ENCODE measurements at places on chromosomes 2 and 18.

DNA sequence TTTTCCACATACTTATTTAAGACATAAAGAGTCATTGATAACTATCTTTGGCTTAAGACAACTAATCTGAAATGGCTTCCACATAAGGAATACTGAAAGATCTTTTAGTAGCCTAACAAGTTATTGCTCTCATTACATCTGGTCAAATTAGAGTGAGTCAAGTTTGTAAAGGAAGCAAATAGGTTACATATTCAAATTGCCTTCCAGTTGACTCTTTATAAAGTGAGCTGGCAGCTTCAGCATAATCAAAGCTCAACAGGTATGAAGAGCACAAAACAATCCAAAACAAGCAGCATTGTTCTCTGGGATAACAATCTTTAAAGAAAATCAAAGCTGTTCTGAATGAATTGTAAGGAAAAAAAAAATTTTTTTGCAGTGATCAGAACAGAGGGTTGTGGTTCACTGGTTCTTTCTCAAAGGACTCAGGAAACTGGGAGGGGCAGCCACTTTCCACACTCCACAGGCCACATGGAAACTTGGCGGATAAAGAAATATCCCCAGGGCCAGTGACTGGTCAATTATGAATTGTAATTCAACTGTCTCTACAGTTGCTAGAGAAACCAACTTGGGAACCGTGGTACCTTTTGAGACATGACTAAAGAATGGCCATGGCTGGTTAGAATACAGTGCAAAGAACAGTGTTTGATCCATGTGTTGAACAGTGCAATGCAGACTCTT, 369.3 kb upstream of the KCNH7 start:
- DNase-seq: no peak

DNA sequence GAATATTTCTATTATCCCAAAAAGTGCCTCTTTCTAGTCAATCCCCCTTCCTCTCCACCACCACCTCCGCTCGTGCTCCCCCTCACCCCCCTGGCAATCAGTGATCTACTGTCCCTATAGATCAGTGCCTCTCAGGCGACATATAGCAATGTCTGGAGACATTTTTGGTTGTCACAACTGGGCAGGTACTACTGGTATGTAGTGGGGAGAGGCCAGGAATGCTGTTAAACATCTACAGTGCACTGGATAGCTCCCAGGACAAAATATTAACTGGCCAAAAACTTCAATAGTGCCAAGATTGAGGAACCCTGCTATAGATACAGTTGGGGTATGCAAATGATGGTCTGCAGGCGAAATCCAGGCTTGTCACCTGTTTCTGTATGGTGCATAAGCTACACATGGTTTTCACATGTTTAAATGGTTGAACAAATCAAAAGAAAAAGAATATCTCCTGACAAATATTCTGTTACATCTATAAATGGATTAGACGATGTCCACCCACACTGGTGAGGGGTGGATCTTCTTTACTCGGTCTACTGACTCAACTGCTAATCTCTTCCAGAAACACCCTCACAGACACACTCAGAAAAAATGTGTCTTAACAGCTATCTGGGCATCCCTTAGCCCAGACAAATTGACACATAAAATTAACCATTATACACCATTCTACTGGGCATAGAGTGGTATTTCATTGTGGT, 25.5 kb downstream of the DPYSL5 start:
- no peak for DNase-seq

GRCh38 chr2:14199040-14199439, 433.5 kb upstream of the LRATD1 start:
- no peak for DNase-seq

DNA sequence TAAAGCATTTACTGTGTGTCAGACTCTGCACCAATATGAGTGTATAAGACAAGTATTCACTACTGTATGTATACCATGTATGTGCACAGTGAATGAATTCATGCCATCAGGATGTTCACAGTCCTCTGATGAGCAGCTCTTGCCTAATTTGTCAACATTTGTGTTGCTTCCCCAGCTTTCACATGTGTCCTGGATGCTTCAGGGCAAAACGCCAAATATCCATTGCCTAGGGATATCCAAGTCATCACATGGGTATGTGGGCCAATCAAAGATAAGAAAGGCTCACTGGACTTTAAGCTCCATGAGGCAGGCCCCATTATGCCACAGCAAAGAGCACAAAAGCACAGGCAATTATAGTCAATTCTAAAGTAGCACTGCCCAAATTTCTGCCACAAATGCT, 134.2 kb upstream of the CHAC2 start:
- no peak for DNase-seq

- no peak for DNase-seq
These were observed 11.4 kb upstream of the NEU4 start for GRCh38 chr2:241797441-241798080.

GRCh38 chr2:121741450-121741849, 4.8 kb upstream of the NIFK start:
- no peak for DNase-seq

DNA sequence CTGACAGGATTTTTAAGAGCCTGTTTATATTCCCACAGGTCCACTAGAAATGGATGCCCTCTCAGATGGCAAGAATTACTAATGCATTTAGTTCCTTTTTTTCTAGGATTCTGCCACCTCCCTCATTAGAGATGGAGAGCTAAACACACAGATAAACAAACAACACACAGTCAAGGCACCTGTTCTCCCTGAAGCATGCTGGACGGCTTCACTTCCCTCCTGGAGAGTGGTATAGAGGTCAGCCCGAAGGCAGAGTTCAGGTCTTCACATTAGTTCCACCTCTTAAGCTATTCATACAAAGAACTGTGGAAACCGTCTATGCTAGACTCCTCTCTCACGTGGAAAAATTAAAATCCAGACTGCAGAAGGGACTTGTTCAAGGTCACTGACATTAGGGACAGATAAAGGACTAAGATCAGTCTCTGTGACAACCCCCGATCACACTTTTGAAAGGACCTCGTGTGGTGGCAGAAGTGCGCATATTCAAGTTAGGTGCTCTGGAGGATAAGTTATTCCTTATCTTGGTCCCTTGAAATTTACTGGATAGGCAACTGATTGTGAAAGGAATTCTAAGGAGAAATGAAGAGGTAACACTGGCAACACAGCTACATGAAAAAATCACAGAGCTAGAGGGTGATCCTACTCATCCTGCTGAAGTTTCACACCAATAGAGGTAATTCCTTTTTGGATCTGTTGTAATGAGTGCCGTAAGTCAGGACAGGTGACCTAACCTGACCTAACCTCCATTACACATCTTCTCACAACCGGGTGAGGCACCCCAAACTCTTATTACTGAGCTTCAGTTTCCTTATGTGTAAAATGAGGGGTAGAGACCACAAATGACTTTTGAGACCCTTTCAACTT, 75.1 kb downstream of the SPRED2 start:
- DNase-seq: no peak

GRCh38 chr2:127397568-127398238, 9.9 kb upstream of the MAP3K2 start:
- no peak for DNase-seq

DNA sequence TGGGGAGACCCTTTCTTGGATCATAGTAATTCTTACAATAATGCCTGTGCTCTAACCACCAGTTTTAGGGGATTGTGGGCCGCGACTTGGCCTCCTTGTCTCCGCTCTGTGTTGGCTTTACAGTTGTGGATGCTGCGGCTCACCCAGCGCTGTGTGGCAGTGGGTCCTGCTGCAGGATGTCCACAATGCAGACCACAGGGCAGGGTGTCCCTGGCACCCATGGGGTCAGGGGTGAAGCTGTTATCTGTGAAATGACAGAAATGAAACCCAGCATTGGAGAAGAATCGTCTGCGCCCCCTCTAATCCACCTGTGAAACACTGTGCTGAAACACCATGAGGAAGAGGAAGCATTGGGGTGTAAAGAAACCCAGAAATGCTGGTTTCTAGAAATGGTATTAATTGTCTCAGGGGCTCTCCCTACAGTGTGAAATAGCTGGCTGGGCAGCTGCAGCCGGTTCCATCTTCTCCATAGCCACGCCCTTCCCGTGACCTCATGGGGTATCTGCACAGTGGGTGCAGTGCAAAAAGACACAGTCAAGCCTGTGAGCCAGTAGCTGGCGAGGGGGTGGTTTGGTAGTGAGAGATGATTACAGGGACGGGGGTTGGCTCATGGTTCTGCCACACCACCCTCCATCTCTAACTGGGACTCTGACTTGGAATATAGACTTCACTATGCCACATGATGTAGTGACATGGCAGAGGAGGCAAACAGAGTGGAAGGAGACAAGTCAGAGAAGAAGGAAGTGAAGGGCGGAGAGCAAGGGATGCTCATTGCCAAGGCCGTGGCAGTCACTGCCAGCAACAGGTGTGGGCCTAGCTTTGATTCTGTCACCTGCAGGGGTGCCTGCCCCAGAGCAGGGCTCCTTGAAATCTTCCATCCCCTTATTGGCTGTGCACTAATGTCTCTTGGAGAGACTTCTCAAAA, 16.2 kb downstream of the INPP4A start:
- DNase-seq: no peak

DNA sequence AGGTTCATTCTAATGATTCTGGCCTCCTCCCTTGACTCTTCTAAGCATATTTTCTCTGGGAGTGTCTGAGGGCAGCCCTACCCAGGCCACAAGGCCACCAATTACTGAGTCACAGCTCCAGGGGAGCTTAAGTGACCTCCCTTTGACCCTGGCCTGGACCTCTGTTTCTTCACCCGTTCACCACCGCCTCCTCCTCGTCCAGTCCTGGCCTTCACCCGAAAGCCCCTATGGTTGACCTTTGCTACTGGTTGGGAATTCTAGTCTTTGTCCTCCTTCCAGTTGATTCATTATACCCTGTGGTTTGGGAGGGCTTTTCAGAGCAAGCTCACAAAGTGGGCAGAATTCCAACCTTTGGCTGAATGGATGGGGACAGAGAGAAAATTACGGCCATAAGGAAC, 72.6 kb downstream of the NRP2 start:
- no peak for DNase-seq

- DNase-seq: peak; percentile 43
These were observed 44.2 kb upstream of the SLC39A10 start for GRCh38 chr2:195612611-195613495.

DNA sequence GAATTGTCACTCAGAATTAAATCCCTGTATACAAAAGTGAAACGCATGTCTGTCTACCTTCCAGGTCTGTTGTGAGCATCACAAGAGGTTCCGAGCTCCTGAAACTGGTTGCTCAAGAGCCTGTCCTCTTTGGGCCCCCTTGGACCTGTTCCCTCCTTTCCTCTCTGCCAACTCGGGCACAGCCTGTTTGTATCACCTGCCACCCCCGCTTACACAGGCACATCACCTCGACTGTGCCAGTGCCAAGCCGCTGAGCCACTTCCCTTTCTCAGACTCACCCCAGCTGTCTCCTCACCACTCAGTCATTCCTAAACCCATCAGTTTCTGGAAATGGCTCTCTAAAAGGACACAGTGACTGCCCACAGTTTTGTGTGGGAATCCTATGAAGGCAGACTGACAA, 3.1 kb downstream of the EFR3B start:
- no peak for DNase-seq

- DNase-seq: no peak
These were observed 47.5 kb upstream of the SPATS2L start for GRCh38 chr2:200258881-200259576.

GRCh38 chr2:137000811-137001210, 235.5 kb downstream of the THSD7B start:
- no peak for DNase-seq

GRCh38 chr2:41958251-41958650, 89.6 kb upstream of the PKDCC start:
- DNase-seq: no peak

- no peak for DNase-seq
These were observed 44.5 kb downstream of the TNS1 start for GRCh38 chr2:217958206-217958883.

DNA sequence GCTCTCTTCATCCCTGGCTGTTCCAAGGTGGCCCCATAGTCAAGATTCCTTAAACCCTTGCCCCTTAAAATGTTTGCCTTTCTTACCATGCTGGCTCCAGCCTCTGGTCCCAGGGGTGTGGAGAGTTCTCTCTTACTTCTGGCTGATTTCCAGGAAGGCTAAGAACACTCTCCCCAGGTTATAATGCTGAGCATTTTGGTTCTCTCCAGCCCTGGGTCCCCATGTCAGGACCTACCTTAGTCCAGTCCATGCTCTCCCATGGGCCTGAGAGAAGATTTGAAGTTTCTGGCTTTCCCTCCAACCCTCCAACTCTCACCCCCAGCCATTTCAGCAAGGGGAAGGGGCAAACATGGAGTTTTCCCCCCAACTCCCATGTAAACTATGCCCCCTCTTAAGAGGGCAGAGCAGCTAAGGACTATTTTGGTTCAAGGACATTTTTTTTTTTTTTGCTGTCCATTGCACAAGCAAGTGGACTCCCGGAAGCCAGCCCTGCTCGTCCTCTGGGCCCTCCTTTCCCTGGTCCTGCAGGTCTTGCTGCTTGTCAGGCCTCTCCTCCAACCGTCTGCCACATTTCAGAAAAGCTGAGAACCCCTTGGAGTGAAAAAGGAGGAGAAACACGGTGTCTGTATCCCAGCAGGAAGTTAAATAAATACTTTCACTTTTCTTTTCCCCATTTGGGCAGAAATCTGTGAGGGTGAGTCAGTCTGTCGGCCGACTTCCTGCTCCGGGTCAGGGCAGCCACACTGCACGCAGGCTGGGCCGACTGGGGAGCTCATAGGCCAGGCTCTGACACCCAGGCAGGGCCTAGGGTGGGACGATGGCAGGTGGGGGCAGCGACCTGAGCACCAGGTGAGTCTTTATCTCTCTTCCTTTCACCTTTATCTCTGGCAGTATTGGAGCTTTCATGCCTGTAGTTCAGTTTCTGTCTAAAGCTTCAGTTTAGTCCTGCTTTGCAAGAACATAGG, at the start of gene SP140L:
TSS of gene SP140L (plus strand) at position 741 of the 965 bp plus-strand sequence. CDS start at position 818, 77 bp downstream.
- DNase-seq: peak; percentile 38

Data from right lung (tissue), 10 donors.